HCT116 (cell line): ENCODE measurements at places on chromosomes 5 and 9.

DNA sequence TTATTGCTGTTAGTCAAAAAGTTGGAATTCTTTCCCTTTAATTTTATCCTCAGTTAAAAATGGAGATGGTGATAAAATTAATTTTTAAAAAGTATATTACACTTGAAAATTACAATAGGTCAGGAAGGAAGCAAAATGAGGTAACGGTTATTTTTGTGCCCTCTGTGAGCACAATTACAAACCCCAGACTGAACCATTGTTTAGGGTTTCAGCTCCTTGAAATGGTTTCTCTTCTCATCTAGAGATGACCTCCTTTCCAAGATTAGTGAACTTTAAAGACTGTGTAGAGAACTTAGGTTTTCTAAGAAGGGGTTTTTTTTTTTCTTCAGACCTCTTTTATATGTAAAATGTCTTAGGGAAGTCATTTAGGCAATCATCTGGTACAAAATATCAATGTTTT lies 126.2 kb upstream of the CHD1 start:
- no peak for DNase-seq

DNA sequence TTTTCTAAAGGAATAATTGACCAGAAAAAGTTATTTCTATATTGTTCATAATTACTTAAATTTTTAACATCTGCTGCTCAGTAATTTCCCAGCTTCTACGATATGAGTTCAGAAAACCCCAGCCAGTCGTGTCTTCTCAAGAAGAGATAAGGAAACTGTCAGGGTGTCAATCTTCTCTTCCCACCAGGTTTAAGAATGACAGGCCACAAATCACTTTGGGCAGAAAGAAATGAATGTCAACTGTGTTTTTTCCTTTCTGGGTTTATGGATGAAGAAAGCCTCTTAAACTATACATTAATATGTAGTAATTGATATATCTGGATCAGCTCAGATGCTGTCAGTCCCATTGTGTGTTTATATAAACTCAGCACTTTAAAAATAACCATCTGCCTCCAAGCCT lies 453.2 kb upstream of the NUDT12 start:
- DNase-seq = no peak

DNA sequence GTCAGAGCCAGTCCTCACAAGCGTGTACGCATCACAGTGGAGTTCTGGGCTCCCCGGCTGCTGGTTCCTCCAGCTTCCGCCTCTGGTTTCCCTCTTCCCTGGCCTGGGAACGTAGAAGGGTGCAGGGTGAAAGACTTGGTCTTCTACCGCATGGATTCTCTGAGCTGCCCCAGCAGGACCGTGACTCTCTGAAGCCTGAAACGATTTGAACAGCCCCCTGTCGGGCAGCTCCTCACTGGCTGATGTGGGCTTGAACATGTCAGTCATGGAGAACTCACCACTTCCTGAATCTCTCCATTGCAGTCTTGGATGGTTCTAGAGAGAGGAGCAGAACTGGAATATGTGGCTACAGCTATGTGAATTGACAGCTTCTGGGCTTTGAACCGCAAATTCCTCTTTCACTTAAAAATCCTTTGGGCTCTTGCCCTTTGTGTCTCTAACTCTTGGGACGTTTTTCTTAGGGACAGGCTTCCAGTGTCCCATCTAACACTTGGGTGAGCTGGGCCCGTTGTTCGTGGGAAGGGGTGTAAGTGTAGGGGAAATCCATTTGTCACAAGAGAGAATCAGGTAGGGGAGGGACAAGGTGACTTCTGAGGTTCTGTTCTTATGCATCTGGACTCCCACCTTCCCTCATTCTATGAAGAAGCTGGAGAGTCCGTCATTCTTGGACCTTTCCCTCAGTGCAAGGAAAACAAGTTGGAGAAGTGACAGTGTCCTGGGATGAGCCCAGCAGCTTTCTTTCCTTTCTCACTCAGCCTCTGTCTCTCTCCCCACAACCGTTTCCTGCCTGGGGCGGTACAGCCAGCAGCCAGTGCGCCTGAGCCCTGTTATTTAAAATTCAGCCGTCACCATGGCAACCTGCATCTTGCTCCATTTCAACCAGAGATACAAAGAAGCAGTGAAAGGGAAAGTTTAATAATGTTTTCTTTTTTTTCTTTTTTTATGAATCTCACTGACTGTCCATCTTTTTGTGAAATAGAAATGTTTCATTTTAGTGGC lies 84.7 kb downstream of the PTTG1 start:
- no peak for DNase-seq

DNA sequence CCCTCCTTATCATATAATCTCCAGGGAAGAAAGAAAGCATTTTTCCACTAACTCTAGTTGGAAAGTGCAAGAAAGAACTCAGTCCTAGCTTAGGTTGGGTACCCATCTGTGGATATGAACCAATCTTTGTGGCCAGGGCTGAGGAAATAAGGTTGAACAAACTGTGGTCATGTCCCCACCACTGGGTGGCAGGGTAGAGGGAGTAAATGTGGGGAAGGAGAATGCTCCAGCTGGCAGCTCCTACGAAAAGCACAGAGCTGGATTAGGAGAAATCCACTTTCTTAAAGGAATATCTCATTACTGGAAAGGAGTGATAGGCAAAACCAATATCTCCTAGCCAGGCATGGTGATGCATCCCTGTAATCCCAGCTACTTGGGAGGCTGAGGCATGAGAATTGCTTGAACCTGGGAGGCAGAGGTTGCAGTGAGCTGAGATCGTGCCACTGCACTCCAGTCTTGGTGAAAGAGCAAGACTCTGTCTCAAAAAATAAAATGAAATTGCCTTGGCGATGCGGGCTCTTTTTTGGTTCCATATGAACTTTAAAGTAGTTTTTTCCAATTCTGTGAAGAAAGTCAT lies 175.1 kb downstream of the CCDC192 start:
- peak; percentile 62 for DNase-seq

GRCh38 chr9:135136991-135137832 lies 49.7 kb downstream of the OLFM1 start:
- DNase-seq = no peak

- no peak for DNase-seq
Measured at GRCh38 chr9:115757461-115757860, 396.1 kb upstream of the PAPPA start.

DNA sequence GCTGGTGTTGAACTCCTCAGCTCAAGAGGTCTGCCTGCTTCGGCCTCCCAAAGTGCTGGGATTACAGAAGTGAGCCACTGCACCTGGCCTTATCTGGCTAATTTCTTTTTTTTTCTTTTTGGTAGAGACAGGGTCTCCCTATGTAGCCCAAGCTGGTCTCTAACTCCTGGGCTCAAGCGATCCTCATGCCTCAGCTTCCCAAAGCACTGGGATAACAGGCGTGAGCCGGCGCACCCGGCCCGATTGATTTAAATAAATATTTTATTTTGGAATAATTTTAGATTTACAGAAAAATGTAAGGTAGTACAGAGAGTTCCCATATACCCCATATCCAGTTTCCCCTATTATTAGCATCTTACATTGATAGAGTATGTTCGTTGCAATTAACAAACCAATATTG lies 155.0 kb upstream of the MVB12B start:
- DNase-seq = no peak

DNA sequence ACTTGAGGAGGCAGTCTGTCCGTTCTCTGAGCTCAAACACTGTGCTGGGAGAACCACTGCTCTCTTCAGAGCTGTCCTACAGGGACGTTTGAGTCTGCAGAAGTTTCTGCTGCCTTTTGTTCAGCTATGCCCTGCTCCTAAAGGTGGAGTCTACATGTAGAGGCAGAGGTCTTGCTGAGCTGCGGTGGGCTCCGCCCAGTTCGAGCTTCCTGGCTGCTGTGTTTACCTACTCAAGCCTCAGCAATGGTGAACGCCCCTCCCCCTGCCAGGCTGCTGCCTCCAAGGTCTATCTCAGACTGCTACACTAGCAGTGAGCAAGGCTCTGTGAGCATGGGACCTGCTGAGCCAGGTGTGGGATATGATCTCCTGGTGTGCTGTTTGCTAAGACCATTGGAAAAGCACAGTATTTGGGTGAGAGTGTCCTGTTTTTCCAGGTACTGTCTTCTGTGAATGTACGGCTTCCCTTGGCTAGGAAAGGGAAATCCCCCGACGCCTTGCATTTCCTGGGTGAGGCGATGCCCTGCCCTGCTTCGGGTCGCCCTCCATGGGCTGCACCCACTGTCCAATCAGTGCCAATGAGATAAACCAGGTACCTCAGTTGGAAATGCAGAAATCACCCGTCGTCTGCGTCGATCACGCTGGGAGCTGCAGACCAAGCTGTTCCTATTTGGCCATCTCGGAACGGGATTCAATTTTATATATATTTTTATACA lies 58.5 kb downstream of the CNTRL start:
- DNase-seq = no peak

GRCh38 chr5:138946241-138946623 lies 71.1 kb upstream of the LRRTM2 start:
- DNase-seq = no peak

- DNase-seq = no peak
Measured at GRCh38 chr5:56525113-56525512, 290.2 kb upstream of the MAP3K1 start.

DNA sequence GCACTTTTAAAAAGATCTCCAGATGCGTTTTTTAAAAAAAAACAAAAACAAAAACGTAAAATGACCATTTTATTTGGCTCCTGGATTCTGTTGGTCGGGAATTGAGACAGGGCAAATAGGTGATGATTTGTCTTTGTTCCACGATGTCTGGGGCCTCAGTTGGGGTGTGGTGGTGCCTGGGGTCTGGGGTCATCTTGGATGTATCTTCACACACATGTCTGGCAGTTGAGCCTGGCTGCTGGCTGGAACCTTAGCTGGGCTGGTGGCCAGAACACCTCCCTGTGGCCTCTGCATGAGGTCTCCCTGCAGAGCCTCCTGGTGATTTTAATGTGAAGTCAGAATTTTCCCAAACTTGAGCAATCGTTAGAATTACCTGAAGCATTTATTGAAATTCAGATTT lies 42.5 kb upstream of the BASP1 start:
- no peak for DNase-seq

GRCh38 chr5:102722931-102723330 lies 32.2 kb upstream of the PAM start:
- no peak for DNase-seq

DNA sequence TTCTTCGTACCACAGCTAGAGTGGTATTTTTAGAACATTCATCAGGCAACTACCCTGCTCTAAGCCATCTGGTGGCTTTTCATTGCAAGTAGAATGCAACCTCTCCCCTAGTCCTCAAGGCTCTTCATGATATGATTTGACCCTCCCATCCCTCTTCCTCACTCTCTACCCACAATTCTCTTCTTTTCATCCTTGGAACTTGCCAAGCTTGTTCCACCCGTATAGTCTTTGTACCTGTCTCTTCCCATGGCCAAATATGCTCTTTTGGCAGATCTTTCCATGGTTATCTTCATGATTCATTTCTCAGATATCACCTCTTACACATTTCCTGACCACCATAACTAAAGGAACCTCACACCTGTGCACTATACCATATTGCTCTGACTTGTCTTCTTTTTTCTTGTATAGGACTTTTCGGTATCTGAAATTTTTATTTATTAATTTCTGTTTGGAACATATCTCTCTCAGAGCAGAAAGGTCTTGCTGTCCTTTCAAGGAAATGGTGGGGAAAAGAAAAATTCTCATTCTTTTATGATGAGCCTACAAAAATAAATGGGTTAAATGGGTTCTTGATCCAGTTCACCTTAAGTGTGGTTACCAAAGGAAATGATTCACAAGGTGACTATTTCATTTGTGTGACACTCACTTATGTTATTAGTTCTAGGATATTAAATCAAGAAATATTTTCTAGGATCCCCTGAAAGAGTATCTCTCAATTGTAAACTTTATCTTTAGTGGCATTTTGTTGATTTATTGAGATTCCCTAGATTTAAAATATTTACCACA lies 3.7 kb upstream of the CD274 start:
- no peak for DNase-seq

DNA sequence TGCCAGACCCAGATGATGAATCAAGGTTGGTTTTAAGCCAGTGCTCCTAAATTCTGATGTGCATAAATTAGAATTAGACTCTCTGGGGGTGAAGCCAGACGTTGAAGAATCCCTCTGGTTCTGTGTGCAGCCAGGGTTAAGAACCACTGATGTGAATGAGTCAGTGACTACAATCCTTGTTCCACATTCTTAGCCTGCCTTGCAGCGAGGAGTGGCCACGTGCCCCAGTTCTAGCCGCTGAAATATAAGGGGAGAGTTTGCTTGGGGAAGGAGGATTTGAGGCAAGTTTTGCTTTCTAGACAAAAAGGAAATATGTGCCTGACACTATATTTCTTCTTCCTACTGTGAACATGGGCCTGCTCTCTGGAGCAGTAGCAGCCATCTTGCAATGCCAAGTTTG lies 34.2 kb upstream of the MSH3 start:
- no peak for DNase-seq

GRCh38 chr5:169637085-169637548 lies at the start of gene DOCK2:
Gene DOCK2 (plus strand): TSS chr5:169637275. CDS start chr5:169637327, 52 bp downstream.
- no peak for DNase-seq

DNA sequence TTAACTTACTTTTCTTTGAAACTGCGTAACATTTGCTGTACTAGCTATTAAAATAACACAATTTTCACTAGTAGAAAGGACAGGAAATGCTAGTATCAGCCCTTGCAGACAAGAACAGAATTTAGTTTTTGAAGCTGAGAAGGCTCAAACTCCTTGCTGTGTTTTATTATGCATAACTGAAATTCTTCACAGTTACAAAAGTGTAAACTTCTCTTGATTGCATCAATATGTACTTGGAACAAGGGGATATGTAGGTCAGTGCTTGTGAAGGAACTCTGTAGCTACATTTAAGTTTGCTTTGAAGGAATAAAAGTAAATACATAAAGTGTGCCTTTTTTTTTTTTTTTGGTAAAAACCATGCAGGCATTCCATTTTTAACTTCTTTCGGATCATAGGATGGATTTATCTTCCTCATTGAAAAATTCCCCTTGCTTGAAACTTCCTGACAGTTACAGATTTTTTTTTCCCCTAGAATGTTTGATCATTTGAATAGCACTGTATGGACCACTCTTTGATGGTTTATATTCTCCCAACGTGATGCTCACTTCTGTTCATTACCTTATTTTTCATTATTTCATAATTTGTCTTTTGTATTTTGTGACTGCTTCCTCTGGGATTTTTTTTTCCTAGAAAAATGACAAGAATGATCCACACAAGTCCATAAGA lies 94.9 kb upstream of the DAB2 start:
- DNase-seq = no peak
